ENCODE measurements at places on chromosomes 7 and 10.

DNA sequence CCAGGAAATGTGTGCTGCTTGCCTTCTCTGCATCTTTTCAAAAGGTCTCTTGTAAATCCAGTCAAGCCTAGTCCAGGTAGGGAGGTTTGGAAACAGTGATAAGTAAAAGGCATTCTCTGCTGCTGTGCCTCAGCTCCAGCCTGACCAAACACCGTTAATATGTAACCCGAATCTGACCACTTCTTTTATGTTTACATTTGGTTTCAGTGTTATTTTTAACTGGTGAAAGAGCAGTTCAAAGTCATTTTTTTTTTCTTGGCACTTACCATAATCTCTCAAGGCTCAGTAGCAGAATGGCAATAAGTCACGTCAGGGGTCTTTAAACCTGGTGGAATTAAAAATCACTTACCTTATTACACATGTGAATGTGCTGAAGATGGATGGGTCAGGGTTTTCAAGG, 216.8 kb downstream of the PTEN start:
- DNase-seq: no peak

GRCh38 chr10:29482591-29483431, 152.0 kb downstream of the SVIL start:
- DNase-seq: no peak

DNA sequence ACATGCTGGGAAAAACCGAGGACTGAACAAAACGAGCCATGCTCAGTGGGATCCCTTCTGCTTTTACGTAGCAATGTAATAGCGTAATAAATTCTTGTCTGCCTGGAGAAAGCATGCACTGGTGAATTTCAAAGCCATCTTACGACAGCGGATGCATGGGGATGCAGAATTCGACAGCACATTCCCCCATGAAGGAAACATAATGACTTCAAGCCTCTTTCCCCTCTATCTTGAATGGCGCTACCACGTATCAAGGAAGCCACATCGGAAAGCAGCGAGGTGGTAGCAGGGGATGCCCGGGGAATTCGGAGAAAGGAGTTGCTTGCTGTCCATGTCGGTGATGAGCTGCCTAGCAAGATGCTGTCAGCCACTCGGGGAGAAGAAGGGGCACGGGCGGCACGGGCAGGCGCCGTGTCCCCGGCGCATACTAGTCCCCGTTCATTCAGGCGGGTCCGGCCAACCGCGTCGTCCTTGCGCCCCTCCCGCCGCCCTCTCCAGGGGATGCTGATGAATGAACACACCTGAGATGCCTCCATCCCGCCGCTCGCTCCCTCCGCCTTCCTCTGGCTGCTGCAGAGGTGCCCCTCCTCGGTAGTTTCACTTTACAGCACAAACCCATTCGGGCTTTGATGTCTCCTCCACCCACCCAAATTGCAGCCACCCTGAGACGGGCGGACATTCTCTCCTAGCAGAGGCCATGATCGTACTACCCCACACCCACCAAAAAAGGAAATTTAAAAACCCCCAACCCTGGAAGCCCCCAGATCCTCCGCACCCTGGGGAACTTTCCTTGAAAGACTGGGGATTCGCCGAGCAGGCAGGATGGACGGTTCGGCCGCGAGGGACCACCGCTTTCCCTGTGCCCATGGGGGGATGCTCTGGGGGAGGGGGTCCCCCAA, 644 bp downstream of the SORBS1 start:
- peak; percentile 36 for DNase-seq

DNA sequence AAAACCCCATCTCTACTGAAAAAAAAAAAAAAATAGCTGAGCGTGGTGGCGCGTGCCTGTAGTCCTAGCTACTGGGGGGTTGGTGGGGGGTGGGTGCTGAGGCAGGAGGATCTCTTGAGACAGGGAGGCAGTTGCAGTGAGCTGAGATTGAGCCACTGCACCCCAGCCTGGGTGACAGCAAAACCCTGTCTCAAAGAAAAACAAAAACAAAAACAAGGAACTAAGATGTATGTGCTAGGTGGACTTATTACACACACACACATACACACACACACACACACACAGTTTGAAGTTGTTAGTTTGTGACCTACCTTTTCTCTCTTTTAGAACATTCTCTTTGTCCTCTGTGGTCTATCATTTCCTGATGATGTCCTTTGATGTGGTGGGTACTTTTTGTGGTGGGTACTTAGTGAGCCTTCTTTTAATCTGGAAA, 53.5 kb downstream of the EXOC6 start:
- DNase-seq: peak; percentile 35

GRCh38 chr7:128742206-128742605, 3.0 kb downstream of the CALU start:
- DNase-seq: no peak

- DNase-seq: no peak
Observed at GRCh38 chr7:140697447-140698143, 1.1 kb downstream of the NDUFB2 start.

DNA sequence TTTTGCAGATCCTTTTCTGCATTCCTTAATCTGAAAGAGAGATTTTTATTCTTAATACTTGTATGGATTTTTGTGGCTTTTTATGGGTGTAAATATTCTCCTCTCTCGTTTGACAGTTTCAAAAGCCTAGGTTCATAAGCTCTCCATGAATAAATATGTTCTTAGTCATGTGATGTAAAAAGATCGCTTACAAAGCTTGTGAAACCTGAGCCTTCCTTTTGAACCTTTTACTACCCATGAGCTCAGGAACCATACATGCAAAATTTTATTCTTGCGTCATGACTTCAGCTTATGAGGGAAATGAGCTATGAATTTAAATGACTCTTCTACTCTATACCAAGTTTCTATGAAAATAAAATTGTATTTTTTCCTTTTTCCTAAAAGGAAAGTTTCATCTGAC, 98.7 kb downstream of the POLL start:
- no peak for DNase-seq

GRCh38 chr10:102285133-102285532, 39.8 kb downstream of the GBF1 start:
- no peak for DNase-seq

Measured in effector memory CD8-positive, alpha-beta T cell (primary cell).